HepG2 (cell line): ENCODE measurements at places on chromosomes 3 and 15.

GRCh38 chr3:130733236-130733875 is 13.3 kb downstream of the PIK3R4 start:
- peak; percentile 42 for DNase-seq

DNA sequence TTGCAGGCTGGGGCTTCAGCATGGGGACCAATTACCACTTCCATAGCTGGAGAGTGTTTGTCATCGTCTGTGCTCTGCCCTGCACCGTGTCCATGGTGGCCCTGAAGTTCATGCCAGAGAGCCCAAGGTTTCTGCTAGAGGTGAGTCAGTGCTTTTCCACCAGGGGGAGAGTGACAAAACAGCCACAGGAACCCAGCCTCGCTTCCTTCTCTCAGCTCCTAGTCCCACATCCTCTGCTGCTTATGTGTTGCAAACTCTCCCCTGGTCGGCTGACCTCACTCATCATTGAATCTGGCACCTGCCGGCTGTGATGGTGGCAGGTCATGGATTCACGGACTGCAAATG is 158.3 kb downstream of the SV2B start:
- DNase-seq: no peak

- DNase-seq: no peak
Observed at GRCh38 chr15:80401456-80401855, 2.7 kb upstream of the ARNT2 start.

- DNase-seq: no peak
Observed at GRCh38 chr3:30069056-30069455, 537.3 kb upstream of the TGFBR2 start.

DNA sequence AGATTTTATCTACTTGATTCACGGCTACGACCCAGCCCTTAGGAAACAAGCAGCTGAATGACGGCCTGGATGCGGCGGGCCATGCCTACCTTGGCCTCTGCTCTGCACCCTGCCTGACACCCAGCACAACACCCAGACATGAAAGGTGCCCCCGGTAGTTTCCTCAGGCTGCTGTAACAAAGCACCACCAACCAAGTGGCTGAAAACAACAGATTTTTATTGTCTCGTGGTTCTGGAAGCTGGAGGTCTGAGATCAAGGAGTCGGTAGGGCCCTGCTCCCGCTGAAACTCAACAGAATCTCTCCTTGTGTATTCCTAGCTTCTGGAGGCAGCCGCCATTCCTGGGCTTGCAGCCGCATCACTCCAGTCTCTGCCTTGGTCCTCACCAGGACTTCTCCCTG is 111.7 kb downstream of the ADCY5 start:
- DNase-seq: no peak

DNA sequence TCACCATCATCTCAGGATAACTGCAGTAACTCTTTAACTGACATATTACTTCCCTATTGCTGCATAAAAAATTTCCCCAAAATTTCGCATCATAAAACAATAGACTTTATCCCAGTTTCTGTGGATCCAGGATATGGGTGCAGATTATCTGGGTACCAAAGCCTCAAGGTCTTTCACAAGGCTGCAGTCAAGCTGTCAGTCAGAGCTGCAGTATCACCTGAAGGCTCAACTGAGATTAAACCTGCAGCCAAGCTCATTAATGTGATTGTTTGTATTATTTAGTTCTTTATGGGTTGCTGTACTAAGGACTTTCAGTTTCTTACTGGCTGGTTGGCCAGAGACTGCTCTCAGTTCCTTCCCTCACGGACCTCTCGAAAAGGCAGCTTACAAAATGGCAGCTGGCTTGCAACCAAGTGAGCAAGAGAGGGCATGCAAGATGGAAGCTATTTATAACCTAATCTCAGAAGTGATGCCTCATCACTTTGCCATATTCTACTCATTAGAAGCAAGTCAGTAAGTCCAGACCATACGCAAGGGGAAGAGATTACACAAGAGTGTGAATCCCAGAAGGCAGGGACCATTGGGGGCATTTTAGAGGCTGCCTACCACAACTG is 54.9 kb downstream of the DCUN1D1 start:
- no peak for DNase-seq

- peak; percentile 71 for DNase-seq
Observed at GRCh38 chr15:63928185-63928842, 94.6 kb upstream of the HERC1 start.

GRCh38 chr15:38867556-38867955 is 302.9 kb upstream of the RASGRP1 start:
- DNase-seq: no peak

DNA sequence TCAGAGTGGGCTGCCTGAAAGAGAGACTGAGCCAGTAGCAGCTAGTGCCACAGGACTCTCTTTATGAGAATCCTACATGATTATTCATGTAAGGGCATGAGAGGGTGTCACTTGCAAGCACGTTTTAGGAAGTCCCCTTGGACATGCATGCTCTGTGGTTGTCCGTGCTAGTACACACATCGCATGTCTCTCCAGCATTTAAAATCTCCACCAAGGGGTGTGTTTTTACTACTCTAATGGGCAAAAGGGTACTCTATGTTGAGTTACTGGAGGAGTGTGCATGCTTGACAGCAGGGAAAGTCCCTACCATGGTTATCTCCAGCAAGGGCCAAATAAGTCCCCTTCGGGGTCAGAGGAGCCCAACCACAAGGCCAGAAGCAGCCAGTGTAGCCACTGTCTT is 70.7 kb downstream of the DCLK3 start:
- DNase-seq: no peak

GRCh38 chr15:61025781-61026180 is 203.3 kb downstream of the RORA start:
- no peak for DNase-seq

- no peak for DNase-seq
Observed at GRCh38 chr3:15367059-15367458, 34.7 kb upstream of the SH3BP5 start.

DNA sequence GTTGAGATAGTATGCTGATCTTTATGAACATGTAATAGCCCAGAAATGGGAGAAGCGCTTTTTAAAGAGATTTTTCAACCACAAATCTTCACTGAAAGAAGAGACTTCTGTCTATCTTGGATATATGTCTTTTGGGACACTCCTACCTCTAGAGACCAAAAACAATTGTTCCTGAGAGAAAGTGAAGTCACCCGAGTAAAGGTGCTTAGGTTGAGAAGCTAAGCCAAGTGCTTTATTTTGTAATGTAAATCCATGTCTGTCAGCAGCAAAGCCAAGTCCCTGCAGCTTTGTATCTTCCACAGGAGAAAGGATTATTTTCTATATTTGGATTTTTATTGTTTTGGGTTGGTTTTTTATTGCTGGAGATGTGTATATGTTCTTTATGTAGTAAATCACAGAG is 32.1 kb upstream of the B3GALNT1 start:
- DNase-seq: no peak

DNA sequence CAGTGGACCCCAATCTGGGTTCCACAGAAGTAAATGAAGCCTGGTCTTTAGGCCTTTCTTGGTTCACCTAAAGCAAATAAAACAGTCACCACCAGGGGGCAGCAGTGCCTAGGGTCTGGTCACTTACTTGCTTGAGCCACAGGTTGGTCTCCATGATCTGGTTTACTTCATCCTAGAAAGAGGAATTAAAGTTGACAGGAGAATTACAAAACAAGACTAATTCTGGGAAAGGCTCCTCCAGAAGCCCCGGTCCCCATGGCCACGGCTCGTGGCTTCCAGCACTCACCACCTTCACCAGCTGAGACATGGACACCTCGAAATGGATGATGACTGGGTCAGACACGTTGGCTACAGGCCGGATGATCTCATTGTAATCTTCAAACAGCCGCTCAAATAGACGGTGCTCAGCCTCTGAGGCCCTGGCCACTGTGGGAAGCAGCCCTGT is 2.3 kb downstream of the CHRNA3 start:
- peak; percentile 66 for DNase-seq

DNA sequence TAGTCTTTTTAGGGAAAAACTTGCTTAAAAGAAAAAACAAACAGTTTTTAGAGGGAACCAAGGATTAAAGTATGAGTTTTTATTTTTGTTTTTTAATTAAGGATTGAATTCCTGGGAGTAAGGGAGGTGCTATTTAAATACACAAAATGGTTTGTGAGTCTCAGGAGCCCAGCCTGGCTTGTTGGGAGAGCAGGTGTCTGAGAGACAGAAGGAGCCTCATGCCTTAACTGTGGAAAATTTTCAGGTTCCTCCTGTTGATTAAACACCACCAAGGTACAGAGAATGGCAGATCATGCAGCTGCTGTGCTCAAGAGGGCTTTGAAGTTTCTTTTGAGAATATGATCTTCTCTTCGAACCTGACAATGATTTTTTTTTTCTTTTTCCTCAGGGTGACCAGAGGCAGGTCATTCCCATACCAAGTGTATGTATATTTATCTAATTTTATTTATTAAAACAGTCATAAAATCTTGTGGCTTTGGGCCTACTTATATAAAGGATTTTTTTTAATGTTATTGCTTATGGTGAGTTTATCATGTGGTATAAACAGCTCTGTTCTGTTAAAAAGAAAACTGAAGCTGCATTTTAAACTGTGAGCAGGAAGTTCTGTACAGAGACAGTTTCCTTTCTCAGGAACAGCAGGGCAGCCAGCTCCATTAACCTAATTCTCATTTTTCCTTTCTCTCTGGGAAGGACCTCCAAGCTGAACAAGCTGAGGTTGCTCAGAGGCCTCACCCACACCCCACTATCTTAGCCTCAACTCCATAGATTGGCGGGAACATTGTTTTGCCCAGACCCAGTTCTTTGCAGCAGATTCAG is 33.7 kb upstream of the VILL start:
- DNase-seq: no peak

DNA sequence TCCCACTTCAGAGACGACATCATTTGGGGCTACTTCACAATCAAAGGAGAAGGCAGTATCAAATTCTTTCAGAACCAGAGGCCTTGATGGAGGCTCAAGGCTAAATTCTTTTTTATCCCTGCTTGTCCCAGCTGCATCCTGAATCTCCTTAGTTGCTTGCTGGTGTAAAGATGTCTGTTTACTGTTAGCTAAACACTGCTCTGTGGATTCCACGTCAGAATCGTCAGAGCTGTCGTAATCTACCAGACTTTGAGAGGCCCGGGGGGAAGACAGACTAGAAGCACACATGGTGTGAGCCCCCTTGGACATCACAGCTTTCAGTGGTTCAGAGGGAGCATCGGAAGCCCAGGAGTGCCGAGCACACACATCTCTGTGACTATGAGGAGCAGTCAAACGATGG is 32.6 kb downstream of the LINS1 start:
- DNase-seq: no peak

- DNase-seq: no peak
Observed at GRCh38 chr3:110419601-110420000, 652.0 kb upstream of the NECTIN3 start.

GRCh38 chr3:57709559-57709958 is 16.7 kb upstream of the DENND6A start:
- DNase-seq: no peak

- DNase-seq: no peak
Observed at GRCh38 chr3:189372243-189372642, 200.5 kb downstream of the TPRG1 start.

- no peak for DNase-seq
Observed at GRCh38 chr15:27499191-27499590, 528.2 kb downstream of the GABRG3 start.

- peak; percentile 44 for DNase-seq
Observed at GRCh38 chr15:35289024-35289617, 204.0 kb upstream of the NANOGP8 start.

DNA sequence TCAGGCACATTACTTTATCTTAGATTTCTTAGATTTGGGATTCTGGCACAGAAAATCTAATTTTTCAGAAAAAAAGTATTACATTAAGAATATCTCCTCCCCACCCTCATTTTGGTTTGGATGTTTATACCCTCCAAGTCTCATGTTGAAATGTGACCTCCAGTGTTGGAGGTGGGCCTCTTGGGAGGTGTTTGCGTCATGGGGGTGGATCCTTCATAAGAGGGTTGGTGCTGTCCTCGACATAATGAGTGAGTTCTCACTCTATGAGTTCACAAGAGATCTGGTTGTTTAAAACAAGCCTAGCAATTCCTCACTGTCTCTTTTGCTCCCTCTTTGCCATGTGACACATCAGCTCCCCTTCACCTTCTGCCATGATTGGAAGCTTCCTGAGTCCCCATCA is 45.6 kb upstream of the WWTR1 start:
- no peak for DNase-seq
